ENCODE measurements at places on chromosomes 2 and 18. TPM values are rescaled to one million over a fixed set of nuclear protein-coding genes. Genes with fewer than 3 reads are reported as not detected.

The ARHGAP15 gene
- total RNA-seq, result not detected

The DSC2 gene
- 0.23 TPM for total RNA-seq

The LOXHD1 gene
- not detected for total RNA-seq

The IL36A gene
- total RNA-seq, result not detected

The PSTPIP2 gene
- 2.1 TPM for total RNA-seq

The RTP5 gene
- not detected for total RNA-seq

The RAX gene
- total RNA-seq, result not detected

The SLC4A3 gene
- 1.7 TPM for total RNA-seq

The FAM124B gene
- 0.12 TPM for total RNA-seq

The CYP26B1 gene
- total RNA-seq, result 2.9 TPM

All from smooth muscle cell of the coronary artery (primary cell).